ENCODE measurements at places on chromosomes 5 and 9.

DNA sequence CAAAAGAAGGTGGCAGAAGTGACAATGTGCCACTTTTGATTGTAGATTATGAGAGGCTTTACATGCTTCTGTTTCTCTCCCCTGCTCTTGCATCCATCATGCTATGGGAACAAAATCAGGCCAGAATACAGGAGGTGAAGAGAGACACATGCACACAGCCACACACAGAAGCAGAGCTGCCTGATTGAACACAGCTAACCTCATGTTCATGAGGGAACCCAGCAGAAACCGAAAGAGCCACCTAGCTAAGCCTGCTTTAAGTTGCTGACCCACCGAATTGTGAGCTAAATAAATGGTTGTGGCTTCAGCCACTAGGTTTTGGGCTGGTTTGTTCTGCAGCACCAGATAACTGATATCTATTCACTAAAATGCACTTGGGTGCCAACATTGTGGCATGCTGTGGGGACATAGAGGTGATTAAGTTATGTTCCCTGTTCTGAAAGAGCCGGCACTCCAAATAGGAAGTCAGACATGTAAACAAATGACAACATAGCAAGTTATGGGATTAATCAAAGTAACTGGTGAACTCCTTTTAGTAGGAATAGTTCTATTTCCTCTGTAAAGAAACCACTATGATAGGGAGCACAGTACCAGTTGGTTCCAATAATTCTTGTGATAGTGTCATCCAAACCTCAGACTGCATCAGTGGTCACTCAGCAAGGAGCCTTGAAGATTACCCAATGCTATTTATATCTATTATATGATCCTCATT lies 93.6 kb upstream of the TNC start:
- DNase-seq = no peak

DNA sequence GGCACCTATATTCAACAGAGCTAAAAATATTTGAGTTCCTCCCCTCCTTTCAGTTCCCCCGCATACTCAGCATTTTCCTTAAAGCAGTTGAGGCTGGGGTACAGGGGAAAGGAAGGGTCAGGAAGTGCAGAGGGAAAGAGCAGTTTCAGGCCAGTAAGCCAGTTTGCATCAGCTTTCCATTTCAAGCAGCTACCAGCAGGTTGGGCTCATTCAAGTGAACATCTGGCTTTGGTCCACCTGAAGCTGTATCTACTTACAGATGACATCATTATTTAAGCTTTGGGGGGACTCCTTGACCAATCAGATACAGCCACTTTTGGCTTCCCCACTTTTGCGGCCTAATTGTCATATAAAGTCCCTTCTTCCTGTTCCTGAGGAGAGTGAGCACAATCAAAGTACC lies 8.2 kb upstream of the ACO1 start:
- DNase-seq = no peak

- DNase-seq = no peak
Observed at GRCh38 chr5:153699035-153699434, 208.6 kb downstream of the GRIA1 start.

DNA sequence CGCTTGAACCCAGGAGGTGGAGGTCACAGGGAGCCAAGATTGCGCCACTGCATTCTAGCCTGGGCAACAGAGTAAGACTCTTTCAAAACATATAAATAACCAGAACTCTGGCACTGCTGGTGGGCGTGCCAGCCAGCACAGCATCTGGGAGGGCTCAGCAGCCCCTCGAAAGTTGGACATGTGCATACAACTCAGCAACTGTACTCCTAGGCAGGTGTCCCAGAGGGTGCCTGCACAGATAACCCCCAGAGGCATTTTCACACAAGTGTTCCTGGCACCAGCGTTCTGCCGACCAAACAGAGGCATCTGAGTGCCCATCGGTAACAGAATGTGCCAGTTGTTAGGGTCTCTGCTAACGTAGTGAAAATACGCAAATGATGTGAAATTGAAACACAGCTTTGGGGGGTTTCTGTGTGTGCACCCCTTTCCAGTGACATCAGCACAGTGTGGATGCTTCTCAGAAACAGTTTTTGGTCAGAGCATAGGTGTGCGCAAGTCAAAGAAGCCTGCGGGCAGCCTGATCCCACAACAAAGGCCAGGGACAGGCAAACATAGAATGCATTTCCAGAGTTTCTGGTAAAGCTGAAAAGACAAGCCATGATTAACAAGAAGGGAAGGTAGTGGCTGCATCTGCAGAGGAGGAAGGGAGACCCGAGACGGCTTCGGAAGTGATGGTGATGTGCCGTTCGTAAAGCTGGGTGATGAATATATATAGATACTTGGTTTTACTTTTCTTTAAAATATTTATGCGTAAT lies 190.2 kb downstream of the CACNA1B start:
- DNase-seq = no peak

DNA sequence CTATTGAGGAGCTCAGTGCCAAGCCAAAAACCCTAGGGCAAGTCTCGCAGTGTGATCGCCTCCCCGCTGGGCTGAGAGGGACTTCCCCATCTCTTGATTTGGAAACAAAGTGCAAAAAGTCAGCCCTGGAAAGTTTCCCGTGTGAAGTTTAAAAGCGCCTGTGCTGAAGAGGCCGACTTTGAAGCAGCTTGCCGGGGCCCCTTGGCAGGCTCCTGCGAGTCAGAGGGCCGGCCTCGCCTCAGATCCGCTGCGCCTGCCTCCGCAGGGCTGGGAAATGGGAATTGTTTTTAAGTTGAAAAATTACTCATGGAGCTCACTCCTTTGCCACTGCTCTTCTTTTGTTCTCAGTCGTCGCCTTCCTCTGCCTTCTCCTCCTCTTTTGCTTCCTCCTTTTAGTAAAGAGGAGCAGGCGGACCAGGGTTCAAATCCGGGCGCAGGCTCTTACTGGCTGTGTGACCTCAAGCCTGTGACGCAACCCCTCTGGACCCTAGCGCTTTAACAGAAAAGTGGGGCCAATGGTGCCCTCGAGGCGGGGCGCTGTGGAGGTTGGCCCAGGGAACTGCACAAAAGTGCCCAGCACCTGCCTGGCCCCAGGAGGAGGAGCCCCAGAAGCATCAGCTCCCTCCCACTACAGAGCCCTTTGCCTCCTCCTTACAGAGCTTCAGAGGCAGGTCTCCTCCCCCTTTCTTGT lies 14.7 kb upstream of the LHX2 start:
- DNase-seq = peak; percentile 54

- DNase-seq = peak; percentile 6
Observed at GRCh38 chr5:133298447-133298846, 246.6 kb downstream of the HSPA4 start.

- peak; percentile 59 for DNase-seq
Observed at GRCh38 chr9:18442629-18443491, 31.1 kb upstream of the ADAMTSL1 start.

DNA sequence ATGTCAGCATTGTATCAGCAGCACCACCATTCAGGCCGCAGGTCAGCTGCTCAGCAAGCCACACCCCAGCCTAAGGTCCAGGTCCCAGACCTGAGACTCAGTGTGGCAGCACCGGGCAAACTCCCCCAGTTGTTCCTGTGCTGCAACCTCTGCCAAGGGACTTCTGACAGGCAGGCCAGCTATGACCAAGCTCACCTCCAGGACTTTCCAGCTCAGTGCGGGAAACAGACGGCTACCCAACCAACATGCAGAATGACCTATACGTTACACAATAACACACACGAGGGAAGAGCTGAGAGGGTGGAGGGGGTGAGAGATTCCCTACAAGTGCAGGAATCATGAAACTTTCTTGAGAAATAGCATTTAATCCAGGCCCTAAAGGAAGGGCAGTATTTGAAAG lies 143.7 kb downstream of the FSTL4 start:
- no peak for DNase-seq

GRCh38 chr9:127087411-127087810 lies 35.0 kb downstream of the ANGPTL2 start:
- DNase-seq = no peak

DNA sequence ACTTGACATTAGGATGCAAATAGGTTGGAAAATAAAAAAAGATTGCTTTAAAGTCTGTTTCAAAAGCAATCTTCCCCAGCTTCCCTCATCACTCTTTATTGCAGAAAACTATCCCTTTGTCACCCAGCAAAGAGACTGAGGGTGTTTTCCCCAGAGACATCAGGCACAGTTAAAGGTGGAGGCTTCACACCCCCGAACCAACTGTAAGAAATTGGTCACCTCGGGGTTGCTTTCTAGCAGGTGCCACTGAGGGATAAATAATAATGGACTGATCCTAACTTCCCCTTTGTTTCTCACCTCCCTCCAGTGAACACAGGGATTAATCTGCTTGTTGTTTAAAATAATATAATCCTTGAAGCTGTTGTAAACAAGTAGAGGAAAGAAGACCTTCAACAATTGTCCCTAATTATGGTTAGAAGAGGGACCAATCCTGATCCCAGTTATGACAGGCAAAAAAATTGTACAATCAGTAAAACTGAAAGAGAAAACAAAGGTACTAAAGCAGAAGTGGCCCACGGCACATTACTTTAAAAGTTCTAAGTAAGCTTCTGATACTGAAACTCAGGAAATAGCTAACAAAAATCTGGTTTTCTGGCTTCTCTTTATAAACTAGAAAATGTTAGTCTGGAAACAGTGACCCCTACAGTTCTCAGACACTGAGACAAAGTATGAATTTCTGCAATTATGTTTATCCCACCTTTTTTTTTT lies 6.6 kb upstream of the PCSK1 start:
- peak; percentile 40 for DNase-seq

- DNase-seq = no peak
Observed at GRCh38 chr9:33022303-33022702, 2.8 kb upstream of the DNAJA1 start.

Measured in activated CD4-positive, alpha-beta T cell treated with anti-CD3 and anti-CD28 coated beads, Interleukin-2, amount 50 U/mL, for 16 hours (primary cell).